ENCODE measurements at places on chromosomes 12 and 14. TPM values are rescaled to one million over a fixed set of nuclear protein-coding genes. Genes with fewer than 3 reads are reported as not detected.

Gene HPD
- 2.2 TPM for total RNA-seq

DNA sequence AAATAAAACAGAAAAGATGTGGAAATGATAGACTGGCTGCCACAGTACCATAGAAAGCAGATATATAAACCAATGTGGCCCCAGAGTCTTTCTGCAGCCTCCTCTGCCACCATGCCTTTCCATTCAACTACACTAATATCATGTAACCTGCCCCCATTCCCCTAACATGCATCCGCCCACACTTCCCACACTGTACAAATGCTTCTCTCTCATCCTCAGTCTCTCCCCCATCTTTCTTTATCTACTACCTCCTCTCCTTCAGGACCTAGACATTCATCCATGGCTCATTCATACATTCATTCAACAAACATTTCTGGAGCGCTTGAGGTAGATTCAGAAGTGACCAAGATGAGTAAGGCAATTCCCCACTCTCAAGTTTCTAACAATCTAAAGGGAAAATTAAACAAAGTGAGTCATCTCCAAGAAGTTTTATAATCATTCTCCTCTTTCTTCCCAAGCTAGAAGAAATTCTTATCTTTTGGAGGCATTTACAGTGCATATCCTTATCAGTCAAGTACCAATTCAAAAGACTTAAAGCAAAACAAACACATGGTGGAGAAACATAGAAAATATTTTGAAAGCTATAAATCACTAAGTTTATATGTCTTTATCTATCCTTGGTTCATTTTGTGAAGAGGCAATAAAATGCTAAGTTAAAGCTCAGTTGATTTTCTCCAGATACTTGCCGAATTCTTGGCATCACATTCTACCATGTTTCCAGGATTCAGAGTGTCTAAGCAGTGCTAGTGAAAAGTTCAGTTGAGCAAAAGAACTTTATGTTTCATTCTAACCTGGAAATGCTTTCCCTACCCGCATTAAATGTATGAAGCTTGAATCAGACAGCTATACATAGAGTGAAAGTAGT lies 70.5 kb upstream of the FRMD6 start:
- no peak for DNase-seq

Gene SLC24A4
- total RNA-seq, result 0.52 TPM

DNA sequence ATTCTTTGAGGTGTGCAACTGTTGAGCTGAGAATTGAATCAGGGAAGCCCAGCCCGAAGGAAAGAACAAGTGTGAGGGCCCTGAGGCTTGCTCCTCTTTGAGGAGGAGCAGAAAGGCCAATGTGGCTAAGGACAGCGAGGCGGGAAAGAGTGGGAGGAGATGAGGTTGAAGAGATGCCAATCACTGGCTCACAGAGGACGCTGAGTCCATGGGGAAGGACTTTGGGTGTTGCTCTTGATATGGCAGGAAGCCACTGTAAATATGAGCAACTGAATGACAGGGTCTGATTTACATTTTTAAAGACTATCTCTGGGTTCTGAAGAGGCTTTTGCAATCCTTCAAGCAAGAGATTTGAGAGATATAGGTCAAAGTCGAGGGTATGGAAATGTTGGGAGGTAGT lies 3.3 kb upstream of the APPL2 start:
- DNase-seq, result no peak

DNA sequence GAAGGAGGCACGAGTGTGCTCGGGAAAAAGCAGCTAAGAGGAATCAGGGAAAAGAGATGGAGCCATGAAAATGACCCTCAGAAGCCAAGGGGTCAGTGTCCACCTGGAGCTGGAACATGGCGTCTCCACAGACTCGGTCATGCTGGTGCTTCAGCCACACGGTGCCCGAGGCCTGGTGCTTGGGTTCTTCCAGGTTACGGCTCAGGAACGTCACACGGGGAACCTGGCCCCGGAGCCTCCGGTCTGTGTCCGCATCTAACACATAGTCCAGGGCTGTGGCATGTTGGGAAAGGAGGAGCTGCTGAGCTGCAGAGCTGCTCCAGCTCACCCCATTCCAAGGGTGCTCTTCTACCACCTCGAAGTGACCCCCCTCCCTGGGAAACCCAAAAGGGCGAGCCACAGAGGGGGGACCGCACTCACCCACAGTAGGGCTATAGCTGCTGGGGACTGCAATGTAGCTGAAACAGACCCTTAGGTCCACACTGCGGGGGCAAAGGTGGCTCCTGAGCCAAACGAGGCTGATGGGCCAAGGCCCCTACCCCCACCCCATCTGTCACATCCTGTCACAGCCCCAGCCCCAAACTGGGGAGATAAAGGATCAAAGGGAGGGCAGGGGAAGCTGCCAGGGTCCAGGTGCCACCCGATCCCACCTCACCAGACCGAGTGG lies 10.8 kb downstream of the ITGA7 start:
- DNase-seq, result peak; percentile 22

- DNase-seq, result no peak
These were observed 148.3 kb upstream of the GRIN2B start for GRCh38 chr12:14129611-14130195.
